Stimulated activated CD4-positive, alpha-beta T cell treated with anti-CD3 and anti-CD28 coated beads, Interleukin-15, amount 100 ng/mL, for 1 hour (primary cell): ENCODE measurements at places on chromosomes 2 and 18.

GRCh38 chr2:198004921-198005829 lies 200.8 kb downstream of the PLCL1 start:
- no peak for DNase-seq

DNA sequence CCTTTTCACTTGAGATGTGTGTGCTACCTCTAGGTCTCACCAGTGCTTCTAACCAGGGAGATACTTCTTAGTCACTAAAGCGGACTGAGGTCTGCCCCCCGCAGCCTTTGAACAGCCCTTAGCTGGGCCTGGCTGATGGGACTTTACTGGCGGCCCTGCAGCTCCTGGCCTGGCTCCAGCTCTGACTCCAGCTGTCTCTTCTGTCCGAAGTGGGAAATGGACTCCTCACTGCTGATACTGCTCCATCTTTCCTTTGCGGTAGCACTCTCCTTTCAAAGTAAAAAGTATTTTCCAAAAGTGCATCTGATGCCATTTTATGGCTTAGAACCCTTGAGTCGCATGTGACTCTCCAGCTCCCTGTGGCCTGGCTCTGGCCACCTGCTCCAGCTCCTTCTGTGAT lies 64.5 kb downstream of the ATP9B start:
- no peak for DNase-seq

DNA sequence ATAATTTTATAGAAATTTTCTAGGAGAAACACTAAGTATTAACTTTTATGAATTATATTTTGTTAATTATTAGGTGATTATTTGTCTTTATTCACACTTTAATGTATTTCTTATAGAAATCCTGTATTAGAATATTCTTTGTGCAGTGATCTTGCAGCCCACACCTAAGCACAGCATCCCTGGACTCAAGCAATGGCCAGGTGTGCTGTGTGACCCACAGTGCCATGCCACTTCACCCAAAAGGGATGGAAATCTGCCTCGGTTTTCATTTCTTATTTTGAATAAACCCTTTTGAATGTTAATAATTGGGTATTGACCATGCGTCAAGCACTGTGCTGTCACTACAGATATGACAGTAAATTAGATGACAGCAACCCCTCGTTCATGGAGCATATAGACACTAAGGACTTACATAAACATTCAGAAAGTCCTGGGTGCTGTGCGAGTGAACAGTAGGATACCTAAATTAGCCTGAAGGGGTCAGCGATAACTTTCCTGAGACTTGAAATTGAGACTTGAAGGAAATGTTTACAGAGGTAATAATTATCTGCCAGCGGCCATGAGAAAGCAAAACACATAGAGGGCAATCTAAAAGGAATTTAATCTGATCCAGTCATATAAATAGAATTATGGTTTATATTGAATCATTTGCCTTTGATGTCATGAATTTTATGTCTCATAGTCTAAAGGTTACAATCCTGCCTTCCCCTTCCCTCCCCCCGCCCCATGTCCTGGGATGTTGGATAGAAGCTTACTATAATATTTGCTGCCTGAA lies 52.7 kb upstream of the CALCRL start:
- no peak for DNase-seq

- no peak for DNase-seq
Measured at GRCh38 chr18:8721716-8722115, 16.4 kb downstream of the MTCL1 start.

- no peak for DNase-seq
Measured at GRCh38 chr2:66852953-66853352, 418.0 kb downstream of the MEIS1 start.

DNA sequence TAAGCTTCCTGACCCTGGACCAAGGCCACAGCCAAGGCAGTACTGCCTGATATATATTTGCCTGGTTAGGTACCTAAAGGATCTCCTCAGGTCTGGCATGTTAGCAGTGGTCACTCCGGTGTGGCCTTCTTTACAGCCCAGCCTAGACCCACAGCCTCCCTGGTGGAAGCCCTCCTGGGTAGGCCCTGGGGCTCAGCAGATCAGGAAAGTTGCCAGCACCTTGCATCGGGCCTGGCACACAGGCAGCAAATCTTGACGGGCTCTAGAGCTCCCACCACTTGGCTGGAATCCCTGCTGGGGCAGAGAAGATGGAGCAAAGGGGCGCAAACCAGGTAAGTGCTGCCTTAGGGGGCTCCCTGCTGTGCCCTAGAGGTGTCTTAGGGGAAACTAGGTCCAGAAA lies 40.9 kb upstream of the ATP6V1B1 start:
- no peak for DNase-seq

DNA sequence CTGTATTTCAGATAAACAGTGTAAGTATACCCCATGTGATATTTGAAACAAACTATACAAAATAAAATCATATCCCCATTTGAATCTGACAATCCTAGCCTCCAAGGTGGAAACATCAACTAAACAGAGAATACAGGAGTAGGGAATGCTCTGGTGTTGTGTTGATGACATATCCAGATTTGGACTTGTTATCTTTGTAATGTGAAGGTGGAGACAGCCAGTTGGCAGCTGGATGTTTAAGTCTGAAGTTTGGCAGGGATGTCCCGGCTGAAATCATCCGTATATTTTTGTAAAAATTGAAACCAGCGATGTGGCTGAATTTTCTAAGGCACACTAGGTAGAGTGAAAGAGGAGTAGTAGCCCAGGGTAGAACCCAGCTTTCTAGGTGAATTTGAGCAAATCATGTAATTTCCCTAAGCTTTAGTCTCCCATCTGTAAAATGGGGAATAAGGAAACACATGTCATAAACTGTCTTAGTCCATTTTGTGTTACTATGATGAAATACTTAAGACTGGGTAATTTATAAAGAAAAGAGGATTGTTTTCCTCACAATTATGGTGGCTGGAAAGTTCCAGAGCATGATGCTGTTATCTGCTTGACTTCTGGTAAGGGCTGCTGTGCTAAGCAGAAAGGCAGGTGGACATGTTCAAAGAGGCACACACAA lies 246.6 kb upstream of the APCDD1 start:
- DNase-seq, result no peak

DNA sequence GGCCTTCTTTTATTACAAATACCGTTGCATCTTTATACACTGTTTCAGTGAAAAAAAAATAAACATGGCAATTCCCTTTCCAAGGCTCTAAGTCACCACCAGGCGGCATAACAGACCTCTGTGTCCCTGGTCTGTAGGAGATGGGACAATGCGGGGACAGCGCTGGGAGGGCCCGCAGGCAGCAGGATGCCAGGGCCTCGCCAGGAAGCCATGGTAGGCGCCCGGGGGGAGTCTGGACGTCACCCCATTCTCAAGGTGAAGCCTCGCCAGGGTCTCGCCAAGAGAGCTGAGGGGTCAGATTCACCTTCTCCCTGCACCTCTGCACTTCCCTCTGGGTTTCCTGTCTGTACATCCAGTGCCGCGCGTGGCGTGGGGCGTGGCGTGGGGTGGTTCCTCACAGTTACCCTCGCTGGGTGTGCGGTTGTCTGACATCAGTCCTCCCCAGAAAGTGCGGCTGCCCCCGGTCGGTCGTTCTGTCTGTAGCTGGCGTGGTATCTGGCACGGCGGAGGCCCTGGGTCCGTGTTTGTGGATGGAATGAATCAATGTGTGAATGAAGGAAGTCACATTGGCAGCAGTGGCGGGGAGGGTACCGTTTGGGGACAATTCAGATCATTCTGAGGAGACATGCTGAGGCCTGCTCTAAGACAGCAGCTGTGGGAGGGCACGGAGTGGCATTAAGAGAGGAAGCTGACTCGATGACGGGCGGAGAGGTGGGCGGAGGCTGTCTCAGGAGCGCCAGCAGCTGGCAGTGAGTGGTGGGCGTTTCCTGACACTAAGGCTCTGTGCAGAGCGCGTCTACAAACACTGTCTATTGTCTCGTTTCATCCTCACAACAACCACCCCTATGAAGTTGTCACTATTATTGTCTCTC lies 46.0 kb downstream of the LRRFIP1 start:
- DNase-seq, result peak; percentile 70

DNA sequence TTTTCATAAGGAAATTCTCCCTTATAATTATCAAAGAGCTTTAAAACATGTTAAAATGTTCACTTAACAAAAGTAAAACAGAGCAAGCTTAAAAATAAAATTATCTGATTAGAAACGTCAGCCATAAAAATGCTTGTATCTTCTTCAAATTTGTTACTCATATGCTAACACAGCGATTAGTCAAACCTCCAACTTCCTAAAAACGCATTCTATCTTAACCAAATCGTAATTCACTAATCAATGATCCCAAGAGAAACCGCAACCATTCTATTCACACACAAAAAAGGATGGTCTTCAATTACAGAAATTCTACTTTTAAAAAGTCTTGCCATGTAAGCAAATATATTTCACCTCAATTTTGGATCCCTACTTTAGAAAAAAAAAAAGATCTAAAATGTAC lies 1.9 kb downstream of the STK17B start:
- no peak for DNase-seq

- no peak for DNase-seq
Measured at GRCh38 chr18:22020127-22020866, 149.1 kb upstream of the GATA6 start.

GRCh38 chr2:74867841-74868658 lies 34.1 kb downstream of the HK2 start:
- DNase-seq, result no peak

- DNase-seq, result no peak
Measured at GRCh38 chr18:6613581-6613980, 115.9 kb upstream of the ARHGAP28 start.

GRCh38 chr2:24920098-24920808 lies at the start of gene ADCY3:
ADCY3 (minus strand) TSS chr2:24920237; CDS start chr2:24918987, 1,250 bp downstream.
- peak; percentile 47 for DNase-seq

- no peak for DNase-seq
Measured at GRCh38 chr2:189367343-189367742, 73.9 kb upstream of the WDR75 start.

GRCh38 chr2:172856606-172857005 lies 121.0 kb downstream of the RAPGEF4 start:
- no peak for DNase-seq

DNA sequence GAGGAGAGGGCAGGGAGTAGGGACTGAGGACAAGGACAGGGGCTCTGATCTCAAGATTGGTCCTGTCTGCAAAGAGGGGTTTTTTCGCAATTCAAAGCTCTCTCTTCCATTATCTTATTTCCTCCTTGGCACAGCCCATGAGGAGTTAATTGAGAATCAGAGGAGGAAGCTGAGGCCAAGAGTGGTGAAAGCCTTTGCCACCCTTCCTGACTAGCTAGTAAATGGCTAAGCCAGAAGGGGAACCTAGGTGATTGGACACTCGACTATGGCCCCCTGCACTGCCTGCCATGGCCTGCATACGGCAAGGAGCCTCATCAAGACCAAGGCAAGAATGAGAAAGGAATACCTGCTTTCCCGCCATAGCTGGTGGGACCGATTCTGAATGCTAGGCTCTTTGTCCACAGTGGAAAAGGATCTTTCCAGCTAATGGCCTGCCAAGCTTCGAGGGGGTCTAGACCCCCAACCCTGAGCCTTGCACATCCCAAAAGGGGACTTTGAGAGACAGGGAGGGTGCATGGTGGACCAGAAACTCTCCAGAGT lies 237.9 kb downstream of the HAUS1 start:
- DNase-seq, result no peak

DNA sequence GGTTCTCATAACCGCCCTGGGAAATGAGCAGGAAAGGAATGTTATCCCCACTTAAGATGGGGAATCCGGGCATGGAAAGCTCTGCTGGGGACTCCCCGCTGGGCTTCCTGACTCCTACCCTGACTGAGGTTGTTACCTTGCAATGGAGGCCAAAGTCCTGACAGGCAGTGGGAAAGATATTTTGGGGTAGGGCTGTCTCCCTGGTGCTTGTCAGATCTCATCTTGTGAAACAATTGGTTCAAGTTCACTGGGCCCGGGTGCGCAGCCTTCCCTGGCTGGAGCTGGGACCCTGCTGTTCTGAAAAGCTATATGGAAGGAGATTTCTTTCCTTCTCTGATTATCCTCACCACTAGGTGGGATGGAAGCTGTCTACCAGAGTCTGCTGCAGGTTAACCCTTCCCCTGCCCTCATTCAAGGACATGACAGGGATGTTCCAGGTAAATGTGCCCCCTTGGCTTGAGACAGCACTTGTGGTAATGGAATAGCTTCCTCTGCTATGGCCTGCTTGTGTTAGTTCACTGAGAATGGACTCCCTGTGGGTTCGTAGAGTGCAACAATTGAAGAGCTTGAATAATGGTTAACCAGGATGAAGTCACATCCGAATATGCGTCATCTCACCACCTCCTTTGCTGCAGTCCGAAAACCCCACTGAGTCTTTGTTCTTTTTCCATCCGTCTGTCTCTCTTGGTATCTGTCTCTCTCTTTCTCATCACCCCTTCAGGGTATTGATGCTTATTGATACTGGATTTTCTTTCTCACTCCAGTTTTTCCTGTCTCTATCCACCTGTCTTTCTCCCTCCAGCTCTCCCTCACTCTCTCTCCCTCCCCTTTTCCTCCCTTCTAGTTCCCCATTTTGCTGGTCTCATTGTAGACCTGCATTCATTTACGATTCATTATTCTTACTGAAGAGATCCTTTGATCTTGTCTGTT lies 67.8 kb upstream of the EPAS1 start:
- DNase-seq, result no peak

- no peak for DNase-seq
Measured at GRCh38 chr2:219129589-219129988, 31.0 kb downstream of the NHEJ1 start.

DNA sequence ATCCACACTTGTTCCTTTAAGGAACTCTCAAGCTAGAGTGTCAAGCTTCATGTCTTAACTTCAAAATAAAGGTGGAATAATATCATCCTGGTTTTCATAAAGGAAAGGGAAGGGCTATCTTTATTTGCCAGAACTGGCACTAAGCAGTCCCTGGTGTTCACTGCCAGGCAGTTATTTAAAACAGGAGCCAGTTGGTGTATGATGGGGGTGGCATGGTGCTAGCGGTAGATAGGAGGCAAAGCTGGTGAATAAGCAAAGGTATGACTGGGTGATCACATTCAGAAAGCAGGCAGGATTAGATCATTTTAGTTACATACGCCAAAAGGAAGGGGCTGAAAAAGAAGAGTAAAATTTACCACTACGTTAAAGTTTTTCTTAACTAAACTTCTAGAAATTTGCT lies 776.3 kb downstream of the BCL11A start:
- DNase-seq, result no peak

GRCh38 chr2:191629001-191629453 lies 48.9 kb upstream of the NABP1 start:
- no peak for DNase-seq

DNA sequence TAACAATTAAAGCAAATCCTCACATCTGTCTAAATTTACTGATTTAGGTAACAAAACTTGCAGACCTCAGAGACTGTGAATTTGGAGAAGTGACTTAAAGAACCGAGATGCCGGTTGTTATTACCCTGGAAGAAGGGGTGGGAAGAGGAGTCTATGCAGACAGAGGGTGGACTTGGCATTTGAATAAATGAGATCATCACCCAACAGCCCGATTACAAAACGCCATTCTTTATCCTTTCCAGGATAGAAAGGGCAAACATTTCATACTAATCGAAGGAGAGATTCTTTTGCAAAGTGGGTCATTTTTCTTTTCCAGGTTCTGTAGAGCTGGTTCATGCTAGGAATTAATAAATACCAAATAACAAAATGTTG lies 73.1 kb upstream of the TPO start:
- DNase-seq, result no peak

- DNase-seq, result no peak
Measured at GRCh38 chr2:113278742-113279139, at the start of gene PAX8. PAX8 (minus strand) TSS chr2:113278921; CDS start chr2:113278394, 527 bp downstream.

GRCh38 chr18:77170890-77171410 lies 38.4 kb upstream of the MBP start:
- no peak for DNase-seq
